Activated CD4-positive, alpha-beta T cell treated with anti-CD3 and anti-CD28 coated beads for 24 hours (primary cell): ENCODE measurements at places on chromosomes 2 and 18.

DNA sequence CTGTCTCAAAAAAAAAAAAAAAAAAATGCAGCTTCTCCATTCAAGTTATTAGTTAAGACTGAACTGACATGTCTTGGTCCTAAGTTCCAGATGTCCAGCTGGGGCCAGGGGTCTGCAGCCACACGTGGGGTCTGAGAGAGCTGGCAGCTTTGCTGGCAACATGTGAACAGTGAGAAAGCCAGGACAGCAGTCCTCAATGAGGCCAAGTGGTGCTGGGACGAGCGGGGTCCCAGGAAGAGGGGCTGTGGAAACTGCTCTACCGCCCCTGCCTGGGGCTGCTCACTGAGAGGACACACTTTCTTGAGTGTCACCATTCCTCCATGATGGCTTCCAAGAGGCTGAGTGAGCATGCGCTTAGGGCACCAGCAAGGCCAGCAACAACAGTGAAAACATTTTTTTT, 100.7 kb upstream of the TAF1B start:
- DNase-seq = no peak

- peak; percentile 4 for DNase-seq
Observed at GRCh38 chr18:50559752-50560680, at the start of gene MAPK4. TSS of gene MAPK4 (plus strand) at chr18:50560087. CDS start at chr18:50663959, 103,872 bp downstream.

DNA sequence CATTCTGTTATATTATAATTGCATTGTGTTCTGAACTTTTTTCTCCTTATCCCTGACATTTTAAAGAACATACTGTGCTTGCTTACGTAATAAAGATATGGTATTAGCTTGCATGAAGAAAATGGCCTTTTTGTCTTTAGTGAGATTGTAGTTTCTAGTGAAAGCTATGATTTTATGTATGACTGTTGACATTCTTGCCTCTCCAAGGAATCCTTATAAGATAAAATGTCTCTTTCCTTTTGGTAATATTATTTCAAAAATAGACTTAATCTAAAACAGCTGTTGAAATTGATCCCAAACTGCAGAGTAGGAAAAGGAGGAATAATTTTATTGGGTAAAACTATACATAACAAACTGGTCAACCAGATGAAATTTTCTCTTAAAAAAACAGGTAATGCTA, 40.8 kb upstream of the CCDC102B start:
- no peak for DNase-seq

- DNase-seq = no peak
Observed at GRCh38 chr2:161432107-161432506, 16.0 kb downstream of the TBR1 start.

DNA sequence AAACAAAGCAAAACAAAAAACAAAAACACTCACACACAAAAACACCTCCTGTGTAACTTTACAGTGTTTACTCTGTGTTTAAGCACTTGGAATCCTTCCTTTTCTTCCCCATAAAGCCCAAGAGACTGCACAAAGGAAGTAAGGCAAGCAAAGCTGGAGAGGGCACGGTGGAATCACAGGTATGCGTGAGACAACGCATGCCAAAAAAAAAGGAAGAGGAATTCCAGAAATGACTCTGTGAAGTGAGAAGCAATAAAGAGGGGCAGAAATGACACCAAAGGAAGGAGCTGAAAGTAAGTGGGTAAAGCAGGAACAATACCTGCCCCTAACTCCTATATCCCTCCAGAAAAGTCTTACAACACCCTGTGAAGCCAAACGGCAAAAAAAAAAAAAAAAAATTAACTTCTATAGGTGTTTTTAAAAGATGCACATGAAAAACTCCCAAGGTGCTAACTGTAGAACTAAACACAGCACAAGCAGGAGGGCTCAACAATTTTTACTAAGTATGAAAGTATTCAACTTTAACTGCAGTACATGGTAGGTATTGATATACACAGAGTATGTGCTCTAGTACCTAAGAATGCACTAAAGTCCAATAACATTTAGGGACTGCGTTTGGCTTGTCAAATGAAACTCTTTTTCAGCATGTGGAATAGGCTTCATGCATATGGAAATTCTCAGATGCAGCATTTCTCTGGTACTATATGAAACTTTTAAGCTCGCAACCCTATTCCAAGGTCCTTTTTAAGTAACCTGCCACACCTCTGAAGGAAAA, 9.1 kb downstream of the RND3 start:
- no peak for DNase-seq

- DNase-seq = no peak
Observed at GRCh38 chr2:46309052-46309953, 12.1 kb downstream of the EPAS1 start.

DNA sequence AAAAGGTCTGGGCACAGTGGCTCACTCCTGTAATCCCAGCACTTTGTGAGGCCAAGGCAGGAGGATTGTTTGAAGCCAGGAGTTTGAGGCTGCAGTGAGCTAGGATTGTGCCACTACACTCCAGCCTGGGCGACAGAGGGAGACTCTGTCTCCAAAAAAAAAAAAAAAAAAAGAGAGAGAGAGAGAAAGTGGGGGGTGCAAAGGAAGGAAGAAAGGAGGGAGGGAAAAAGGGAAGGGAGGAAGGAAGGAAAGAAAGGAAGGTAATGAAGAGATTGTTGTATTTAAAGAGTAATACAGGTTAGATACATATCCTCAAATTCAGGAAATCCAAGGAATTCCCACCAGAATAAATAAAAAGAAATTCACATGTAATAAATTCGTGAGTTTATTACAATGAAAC, 19.5 kb downstream of the C2orf81 start:
- no peak for DNase-seq

- DNase-seq = no peak
Observed at GRCh38 chr2:127589841-127590240, 54.4 kb downstream of the MYO7B start.

DNA sequence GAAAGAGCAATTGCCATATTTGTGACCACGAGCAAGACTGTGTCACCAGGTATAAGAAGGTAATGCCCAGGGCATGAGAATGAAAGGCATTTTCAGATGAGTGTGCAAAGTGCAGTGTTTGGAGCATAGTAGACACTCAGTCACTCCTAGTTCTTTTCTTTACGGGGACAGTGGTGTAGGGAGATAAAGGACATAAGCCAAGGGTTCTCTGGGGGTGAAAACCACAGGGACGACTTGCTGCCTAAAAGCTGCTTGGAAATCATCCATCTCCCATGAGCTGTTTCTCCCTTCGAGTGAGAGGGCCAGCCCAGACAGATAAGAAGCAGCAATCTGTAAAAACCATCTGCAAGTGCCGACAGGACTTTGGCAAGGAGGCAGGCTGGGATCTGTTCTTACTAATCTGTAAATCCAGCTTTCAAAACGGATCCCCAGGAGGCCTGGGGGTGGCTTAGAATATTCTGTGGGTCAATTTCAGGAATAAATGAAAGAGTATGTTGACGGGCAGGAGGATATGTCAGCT, 221.6 kb downstream of the LPIN1 start:
- DNase-seq = no peak

- DNase-seq = no peak
Observed at GRCh38 chr2:1222056-1222455, 191.2 kb upstream of the TPO start.

- DNase-seq = peak; percentile 52
Observed at GRCh38 chr18:35267161-35267651, 22.8 kb downstream of the ZSCAN30 start.

DNA sequence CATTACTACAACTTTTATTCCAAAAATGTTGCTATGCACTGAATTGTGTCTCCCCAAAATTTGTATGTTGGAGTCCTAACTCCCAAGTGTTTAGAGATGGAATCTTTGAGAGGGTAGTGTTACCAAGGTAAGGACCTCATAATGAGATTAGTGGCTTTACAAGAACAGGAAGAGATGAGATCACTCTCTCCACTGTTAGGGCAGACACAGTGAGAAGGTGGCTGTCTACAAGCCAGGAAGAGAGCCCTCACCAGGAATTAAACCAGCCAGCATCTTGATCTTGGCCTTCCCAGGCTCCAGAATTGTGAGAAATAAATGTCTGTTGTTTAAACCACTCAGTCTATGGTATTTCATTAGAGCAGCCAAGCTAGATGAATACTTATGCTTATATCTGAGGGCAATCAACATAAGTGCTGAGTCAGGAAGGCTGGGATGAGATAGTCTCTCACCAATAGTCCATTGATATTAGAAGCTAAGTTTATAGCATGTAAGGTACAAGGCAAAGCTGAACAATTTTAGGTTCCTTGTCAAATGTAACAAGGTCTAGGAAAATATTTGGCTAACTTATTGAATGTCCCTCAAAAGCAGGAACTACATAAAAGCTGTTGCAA, 317.6 kb upstream of the REG3G start:
- no peak for DNase-seq

DNA sequence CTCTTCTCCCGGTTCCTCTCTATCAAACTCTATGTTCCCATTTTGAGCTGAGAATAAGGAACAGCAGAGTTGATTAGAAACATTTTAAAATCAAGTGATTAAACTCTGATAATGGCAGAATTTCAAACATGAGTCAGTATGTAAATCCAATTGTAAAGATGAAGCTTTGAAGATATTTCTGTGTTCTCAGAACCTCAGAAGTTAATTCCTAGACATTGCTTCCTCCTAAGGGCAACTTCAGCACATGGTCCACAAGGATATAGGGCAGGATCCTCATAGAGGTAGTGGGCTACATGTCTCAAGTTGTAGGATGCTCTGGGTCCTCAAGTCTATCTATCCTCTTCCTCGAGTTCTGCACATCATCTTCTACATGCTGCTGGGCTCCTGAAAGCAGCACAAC, 46.3 kb downstream of the QPCT start:
- DNase-seq = no peak

- no peak for DNase-seq
Observed at GRCh38 chr2:98654699-98655495, 46.5 kb downstream of the UNC50 start.

- no peak for DNase-seq
Observed at GRCh38 chr2:190670182-190670946, 21.5 kb downstream of the NAB1 start.

DNA sequence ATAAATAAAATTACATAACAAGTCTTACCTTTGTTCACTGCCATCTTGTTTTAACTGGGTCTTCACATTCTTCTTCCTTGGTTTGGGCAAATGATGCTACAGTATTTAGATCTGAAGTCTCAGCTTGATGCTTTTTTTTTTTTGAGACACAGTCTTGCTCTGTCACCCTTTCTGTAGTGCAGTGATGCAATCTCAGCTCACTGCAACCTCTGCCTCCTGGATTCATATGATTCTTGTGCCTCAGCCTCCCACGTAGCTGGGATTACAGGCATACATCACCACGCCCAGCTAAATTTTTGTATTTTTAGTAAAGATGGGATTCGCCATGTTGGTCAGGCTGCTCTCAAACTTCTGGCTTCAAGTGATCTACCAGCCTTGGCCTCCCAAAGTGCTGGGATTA, 53.2 kb upstream of the MAT2A start:
- DNase-seq = no peak

- no peak for DNase-seq
Observed at GRCh38 chr2:241924909-241925250, 55.4 kb downstream of the RTP5 start.
